ENCODE measurements at places on chromosomes 2 and 18.

DNA sequence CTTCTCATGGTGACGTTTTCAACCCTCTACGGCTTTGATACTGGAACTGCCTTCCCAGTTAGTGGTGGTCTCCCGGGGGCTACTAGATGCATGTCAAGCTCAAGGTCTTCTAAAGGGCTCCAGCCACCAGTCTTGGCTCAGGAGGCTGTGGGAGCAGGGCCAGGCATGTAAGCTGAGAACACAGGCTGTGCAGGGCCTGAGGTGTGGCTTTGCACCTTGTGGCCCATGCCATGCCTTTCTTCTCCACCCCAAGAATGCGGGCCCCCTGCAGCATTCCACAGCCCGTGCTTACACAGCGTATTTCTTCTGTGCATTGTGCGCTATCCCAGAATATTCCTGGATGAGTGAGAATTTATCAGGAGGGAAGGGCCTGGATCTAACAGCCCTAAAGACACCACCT, 144.9 kb downstream of the SEPTIN10 start:
- no peak for DNase-seq

GRCh38 chr2:128623776-128624761, 305.4 kb upstream of the HS6ST1 start:
- peak; percentile 31 for DNase-seq

DNA sequence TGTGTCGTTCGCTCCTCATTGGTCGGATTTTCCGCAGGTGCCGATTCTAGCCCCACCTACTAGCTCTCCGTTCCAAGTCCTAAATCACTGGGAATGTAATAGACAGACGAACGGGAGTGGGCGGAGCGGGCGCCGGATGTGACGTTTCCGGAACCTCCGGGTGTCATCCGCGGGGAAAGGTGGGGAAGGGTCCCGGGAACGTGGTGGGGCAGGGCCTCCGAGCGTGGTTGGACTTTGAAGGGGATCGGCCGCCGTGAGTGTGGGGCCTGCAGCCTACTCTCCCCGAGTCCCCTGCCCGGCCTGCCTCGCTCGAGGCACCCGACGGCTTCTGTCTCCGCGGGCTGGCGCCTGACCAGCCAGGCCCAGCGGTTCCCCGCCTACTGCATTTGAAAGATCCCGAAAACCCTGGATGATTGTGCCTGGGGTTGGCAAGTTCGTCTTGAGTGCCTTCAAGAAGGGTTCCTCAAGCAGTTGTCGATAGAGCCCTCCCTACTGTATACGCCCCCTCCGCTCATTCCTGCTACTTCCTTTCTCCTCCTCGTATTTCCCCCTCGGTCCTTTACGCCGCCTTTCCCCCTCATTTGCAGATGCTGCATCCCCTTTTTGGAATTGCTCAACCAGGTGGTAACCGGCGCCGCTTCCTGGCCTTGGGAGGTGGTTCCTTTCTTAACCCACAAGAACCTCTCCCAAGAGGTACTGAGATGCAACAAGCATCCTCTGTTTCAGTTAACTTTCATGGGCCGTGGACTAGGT, at the start of gene STAMBP:
Gene STAMBP (plus strand): TSS at position 144 of the 753 bp plus-strand sequence. CDS start 1,896 bp downstream, outside the sequence.
- DNase-seq = peak; percentile 94

- DNase-seq = no peak
Measured at GRCh38 chr2:154495455-154495868, 203.0 kb upstream of the KCNJ3 start.

DNA sequence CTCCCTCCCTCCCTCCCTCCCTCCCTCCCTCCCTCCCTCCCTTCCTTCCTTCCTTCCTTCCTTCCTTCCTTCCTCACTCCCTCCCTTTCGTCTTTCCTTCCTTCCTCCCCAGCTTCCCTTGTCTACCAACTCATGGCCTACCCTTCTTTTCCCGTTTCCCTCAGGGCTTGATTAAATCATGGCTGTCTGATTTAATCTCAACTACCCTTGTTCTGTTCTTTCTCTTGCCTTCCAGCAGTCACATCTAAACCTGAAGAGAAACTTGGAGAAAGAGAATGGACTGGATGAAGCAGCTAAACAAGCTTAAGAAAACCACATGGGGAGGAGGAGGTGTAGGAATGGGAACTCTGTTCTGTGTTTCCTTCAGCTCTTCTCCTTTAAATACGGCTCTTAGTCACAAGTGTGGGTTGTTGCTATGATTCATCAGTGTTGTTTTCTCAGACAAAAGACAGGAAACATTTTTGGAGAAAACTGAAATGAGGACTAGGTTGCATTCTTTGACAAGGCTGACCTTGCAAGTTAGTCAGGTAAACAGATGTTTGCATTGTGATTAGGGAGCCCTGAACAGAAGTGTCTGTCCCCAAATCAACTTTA, 177.9 kb downstream of the LRRTM1 start:
- DNase-seq = no peak

DNA sequence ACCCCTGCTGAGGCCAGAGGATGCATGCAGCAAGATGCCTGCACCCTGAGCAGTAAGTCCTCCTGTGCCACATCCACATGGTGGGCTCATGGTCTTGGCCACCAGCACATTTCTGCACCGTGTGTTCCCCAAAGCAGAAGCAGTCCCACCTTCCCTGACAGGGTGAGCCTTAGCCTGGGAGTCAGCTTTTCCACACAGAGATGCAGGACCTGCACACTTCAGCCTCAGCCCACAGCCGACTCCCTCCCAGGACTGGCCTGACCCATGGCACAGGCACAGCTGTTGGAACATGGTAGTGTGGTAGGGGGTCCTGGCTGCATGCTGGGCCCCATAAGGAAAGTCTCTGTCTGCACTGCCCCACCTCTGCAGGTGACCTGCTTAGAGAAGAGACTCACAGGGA, 5.0 kb downstream of the SNED1 start:
- no peak for DNase-seq

DNA sequence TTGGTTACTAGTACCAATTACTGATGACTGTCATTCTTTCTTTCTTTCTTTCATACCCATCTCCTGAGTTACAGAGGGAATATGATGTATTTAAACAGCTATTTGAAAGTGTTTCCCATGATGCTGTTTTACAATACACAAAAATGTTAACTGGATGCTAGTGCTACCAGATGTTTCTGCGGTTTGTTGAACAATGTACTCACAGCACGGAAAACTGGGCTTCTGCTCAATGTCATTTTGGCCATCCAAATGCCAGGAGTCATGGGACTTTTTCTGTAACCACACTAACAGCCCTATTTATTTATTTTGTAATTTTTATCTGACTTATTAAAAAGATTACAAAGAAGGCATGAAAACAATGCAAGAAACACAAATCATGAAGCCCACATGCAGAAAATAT, 313.8 kb downstream of the RIT2 start:
- no peak for DNase-seq

GRCh38 chr18:21163647-21164547, 52.3 kb upstream of the ROCK1 start:
- no peak for DNase-seq

- DNase-seq = no peak
Measured at GRCh38 chr18:45780568-45780967, 44.9 kb upstream of the SIGLEC15 start.

- DNase-seq = no peak
Measured at GRCh38 chr18:3692113-3692621, 242.2 kb downstream of the TGIF1 start.

DNA sequence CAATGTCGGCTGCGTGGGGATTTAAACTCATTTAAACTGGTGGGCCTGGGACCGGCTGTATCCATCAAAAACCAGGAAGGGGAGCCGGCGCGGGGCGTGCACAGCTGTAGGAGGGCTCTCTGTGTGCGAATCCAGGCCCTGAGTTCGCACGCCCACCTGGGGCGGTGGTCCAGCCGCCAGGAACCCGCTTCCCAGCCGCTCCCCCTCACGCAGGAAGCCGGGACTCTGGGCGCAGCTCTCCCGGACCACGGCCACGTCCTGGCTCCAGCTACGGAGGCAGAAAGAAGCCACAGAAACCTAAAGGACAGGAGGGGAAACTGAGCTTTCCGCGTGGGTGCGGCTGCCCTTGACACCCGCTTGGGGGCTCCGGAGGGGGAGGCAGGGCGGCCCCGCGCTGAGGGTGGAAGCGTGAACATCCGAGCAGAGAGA, 80.6 kb downstream of the GFPT1 start:
- no peak for DNase-seq

DNA sequence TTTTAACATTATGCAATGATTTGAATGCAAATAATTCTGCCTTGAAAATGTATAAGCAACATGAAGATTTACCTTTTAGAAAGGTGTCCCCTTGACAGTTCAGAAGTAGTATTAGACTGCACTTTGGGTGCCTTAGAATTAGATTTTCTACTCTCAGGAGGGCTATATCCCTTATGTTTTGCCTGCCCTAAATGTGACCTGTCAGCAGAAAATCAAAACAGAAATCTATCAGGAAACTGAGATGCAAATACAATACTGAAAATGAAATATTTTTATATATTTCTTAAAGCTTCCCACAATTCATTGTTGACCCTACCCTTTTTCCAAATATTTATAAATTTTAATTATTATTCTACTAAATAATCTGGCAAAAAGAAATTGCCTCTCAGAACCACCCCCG, 61.5 kb downstream of the TRIP12 start:
- no peak for DNase-seq

- DNase-seq = no peak
Measured at GRCh38 chr2:47437287-47437686, 34.3 kb downstream of the MSH2 start.

- DNase-seq = no peak
Measured at GRCh38 chr18:39994498-39994897, 1960.5 kb upstream of the PIK3C3 start.

- DNase-seq = no peak
Measured at GRCh38 chr2:179545024-179545423, 280.4 kb upstream of the SESTD1 start.

DNA sequence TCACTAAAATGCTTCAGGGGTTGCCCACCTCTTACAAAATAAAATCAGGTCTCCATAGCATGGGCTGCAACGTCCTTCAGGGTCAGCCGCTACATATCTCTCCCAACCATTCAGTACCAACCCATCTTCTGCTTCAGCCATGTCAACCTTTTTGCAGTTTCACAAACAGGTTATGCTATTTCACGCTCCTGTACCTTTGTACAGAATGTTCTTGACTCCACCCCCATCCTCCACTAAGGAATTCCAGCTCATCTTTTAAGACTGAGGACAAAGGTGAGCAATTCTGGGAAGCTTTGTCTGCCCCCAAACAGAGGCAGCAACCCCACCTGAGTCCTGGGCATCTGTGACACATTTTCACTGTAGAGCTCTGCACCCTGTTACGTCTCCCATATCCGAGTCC, 8.8 kb upstream of the EVA1A start:
- DNase-seq = no peak

- no peak for DNase-seq
Measured at GRCh38 chr18:35590935-35591334, 9.4 kb downstream of the GALNT1 start.

DNA sequence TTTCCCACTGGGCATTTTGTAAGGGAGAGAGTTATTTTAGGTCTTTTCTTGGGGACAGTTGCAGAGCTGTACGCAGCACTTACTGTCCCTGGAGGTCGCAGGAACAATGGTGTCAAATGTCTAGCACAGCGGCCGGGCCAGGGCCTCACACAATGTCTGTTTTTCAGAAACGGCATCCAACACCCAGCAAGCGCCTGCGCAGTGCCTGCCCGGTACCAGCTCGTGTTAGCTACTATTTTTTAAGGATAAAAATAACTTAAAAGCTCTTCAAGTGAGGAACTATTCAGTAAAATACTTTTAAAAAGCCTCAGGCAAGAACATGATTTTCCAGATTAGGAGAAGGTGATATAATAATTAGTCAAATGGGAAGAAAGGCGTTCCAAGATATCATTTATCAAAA, 90.0 kb downstream of the MBP start:
- no peak for DNase-seq

- no peak for DNase-seq
Measured at GRCh38 chr2:21044694-21045371, 960 bp upstream of the APOB start.

GRCh38 chr18:42106784-42107183, 151.8 kb downstream of the PIK3C3 start:
- DNase-seq = no peak

DNA sequence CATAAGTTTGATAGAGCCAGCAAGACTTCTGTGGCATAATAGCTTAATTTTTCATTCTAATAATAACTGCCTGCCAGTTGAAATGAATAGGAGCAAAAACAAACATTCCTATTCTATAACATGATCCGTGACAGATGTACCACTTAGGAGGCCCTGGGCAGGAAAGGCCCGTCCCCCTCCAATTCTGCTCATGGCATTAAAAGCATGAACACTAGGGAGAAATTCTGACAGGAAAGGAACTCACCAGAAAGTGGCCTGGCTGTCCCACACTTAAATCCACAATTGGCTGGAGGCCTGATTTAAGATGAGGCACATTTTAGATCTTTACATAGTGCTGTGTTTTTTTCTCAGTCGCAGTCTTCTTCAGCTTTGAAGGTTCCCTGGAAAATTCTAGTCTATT, 261.9 kb upstream of the ETAA1 start:
- DNase-seq = no peak

- no peak for DNase-seq
Measured at GRCh38 chr2:15884790-15885189, 55.6 kb upstream of the MYCN start.

- no peak for DNase-seq
Measured at GRCh38 chr2:74526649-74527230, 709 bp upstream of the DQX1 start.

Measured in activated CD4-positive, alpha-beta T cell treated with anti-CD3 and anti-CD28 coated beads for 48 hours (primary cell).